AG04450 (cell line): ENCODE measurements at places on chromosomes 16 and 17.

- DNase-seq = no peak
Measured at GRCh38 chr16:83619381-83620150, 188.2 kb upstream of the HSBP1 start.

DNA sequence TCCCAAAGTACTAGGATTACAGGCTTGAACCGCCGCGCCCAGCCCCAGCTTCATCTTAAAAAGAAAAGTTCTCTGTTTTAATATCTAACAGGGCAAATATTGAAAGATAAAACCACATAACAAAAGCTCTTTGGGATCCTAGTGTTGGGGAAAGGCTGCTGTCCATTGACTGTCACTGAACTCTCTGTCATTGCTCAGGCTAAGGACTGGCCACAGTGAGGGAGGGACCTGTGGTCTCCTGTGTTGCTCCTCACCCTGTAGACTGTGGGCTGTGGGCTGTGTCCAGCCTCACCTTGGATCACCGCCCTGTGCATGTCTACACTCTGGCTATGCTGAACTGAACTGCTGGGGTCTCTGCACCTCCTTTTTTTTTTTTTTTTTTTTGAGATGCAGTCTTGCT lies 11.3 kb upstream of the PYDC1 start:
- DNase-seq = no peak

DNA sequence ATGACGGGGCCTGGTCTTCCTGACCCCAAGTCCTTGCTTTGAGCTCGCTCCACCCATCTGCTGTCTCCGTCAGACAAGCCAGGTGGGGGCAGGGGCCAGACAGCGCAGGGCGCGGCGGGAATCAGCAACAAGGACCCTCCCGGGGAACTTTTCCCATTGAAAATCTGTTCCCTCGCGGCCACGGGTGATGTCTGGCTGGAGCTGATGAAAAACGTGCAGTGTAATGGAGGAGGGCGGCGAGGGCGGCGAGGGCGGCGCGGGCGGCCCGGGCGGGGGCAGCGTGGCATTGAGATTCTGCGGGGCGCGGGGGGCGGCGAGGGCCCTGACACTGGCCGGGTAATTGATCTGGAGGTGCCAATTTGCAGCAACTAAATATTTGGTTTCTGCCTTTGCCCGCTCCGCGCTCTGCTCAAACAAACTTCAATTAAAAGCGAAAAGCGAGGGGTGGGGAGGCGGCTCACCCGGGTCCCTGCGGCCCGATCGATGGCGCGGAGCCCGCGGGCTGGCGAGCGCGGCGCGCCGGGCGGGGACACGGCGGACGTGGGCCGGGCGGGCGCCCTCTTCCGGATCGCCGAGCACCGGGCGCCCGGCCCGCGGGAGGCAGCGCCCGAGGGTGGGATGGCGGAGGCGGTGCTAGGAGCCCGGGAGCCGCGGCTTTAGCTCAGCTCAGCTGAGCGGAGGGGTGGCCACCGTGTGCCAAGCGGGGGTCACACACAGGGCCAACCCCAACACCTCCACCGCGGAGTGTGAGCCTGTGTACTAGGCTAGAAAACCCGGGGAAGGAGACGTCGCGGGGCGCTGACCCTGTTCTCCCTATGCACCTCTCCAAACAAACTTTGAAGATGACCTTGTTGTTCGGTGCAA lies 32.4 kb downstream of the DCAKD start:
- DNase-seq = no peak

DNA sequence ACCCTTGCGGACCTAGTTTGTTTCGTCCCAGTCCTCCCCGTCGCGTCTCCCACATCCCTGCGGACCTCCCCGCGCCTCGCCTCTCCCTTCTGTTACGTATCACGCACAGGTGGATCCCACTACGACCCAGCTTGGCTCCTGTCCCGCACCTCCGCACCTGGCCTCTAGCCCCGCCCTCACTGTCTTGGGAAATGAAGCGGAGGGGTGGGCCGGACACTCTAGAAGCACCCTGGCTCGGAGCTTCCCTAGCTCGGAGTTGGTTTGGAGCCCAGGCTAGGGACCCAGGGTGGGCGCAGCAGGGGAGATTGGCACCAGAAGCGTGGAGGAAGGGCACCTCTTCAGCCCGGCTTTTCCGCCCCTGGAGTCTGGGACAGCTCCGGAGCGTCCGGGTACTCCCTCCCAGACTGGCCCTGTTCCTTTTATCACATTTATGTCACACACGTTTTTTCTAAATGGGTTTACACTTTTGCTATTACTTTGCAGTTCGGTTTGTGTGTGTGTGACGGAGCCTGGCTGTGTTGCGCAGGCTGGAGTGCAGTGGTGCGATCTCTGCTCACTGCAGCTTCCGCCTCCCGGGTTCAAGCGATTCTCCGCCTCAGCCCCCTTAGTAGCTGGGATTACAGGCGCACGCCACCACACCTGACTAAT lies 1.4 kb upstream of the CEMP1 start:
- no peak for DNase-seq

DNA sequence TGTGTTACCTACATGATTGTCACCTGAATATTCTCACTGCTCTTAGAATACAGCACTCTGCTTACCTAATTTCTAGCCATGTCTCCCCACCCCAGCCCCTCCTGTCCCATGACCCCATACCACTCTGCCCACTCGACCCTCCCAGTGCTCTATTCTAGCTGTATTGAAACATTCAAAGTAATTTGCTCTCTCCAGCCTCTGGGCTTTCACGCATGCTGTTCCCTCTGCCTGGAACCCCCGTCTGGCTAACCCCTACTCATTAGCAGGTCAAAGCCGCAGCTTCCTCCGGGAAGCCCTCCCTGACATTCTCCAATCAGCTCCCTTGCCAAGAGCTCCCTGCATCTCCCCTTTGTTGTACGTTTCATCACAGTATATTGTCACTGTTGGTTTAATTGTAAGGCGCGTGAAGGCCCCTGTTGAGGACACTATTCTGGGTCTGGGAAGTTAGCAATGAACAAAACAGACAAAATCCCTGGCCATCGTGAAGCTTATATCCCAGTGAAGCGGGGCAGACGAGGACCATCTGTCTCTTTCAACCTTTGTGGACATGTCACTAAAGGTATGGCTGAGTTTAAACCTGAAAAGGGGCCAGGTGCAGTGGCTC lies 72.3 kb upstream of the LHX1 start:
- DNase-seq = no peak

DNA sequence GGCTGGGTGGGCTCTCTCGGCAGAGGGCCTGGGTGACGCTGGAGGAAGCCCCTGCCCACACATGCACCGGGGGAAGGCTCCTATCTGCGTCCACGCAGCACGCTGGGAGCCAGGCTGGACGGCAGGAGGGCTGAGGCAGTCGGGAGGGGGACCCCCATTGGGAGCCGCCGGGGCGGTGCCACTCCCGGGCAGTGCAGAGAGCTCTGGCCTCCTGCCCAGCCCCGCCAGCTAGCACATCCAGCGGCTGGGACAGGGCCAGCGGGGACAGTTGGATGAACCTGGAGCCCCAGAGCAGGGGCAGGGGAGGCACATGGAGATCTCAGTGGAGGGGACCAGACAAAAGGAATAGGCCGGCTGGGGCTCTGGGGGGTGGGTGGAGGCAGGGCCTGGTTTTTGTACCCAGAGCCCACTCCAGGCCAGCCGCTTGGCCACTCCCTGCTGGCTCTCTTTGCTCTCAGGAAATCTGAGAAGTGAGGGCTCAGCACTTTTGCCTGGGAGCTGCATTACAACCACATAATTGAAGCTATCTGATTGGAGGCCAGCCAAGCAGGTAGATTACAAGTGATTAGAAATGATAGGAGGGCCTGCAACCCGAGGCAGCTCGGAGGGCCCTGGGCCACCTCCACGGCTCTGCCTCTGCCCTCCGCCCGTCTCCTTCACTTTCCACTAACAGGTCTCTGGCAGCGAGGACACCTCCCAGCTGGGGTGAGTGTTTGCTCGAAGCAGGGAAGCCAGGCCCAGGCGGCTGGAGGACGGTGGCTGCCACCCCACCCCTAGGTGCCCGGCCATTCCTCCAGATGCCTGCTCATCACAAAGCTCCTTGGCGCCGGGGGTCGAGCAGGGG lies 40.1 kb downstream of the ENGASE start:
- no peak for DNase-seq

DNA sequence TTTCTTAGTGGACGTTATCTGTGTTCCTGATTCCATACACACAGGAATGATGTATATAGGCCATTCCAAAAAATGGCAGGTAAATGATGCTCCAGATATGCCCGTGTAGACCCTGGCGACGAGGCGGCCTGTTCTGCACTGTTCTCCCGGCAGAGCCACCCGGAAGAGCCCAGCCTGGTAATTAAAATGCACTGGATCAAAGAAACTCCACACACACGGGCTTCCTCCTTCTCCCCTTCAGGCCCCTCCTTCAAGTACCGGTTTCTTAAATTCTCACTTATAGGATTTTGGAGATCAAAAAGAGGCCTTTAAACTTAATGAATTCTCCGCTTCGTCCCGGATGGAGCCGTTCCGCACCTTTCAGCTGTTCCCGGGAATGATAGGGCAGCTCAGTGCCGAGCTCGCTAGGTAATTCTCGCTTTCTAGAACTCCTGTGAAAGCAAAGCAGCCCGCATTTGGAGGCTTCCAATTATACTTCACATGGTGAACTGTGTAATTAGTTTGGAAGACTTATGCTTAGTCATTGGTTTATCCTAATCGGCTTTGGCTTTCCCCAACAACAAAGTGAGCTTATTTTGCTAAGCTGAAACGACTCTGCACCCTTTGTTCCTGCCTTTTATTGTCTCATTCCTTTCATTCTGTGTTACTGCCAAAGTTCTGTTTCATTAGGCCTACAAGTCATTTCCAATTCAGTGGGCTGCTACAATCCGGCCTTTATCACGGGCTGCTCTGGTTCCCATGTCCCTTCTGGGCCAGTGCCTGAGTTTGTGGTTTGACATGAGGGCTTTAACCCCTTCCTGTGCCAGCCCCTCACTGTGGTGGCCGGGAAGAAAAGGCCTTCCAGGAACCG lies 150.0 kb downstream of the MSI2 start:
- DNase-seq = no peak

DNA sequence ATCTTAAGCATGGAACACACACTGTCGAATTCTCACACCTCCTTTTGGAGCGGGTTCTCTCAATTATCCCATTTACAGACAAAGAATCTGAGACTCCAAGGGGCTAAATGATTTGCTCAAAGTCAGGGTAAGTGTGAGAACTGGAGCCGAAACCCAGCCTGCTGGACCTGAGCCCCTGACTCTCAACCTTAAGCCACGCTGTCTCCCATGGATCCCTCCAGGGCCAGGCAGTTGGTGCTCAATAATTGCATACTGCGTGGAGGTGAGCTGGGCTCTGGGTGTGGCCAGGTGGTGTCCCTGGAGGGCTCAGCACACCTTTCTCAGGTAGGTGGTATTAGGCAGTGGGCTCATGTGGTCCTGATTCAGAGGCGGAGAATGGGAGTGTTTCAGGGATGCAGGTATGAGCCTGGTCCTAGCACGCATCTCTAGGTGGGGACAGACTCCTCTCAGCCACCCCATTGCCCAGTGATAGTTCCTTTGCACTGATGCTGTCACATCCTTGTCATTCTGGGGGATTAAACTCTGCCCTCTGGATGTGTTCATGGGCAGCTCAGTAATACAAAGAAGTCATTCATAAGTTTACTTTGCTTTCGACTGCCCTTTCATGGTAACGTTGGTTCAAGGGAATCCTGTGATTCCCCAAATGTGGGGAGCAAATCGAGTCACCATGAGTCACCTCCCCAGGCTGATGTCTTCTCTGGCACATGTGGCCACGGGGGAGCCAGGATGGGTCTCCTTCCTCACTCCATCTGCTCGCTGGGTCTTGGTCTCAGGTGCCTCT lies 399.5 kb upstream of the TNRC6C start:
- no peak for DNase-seq

DNA sequence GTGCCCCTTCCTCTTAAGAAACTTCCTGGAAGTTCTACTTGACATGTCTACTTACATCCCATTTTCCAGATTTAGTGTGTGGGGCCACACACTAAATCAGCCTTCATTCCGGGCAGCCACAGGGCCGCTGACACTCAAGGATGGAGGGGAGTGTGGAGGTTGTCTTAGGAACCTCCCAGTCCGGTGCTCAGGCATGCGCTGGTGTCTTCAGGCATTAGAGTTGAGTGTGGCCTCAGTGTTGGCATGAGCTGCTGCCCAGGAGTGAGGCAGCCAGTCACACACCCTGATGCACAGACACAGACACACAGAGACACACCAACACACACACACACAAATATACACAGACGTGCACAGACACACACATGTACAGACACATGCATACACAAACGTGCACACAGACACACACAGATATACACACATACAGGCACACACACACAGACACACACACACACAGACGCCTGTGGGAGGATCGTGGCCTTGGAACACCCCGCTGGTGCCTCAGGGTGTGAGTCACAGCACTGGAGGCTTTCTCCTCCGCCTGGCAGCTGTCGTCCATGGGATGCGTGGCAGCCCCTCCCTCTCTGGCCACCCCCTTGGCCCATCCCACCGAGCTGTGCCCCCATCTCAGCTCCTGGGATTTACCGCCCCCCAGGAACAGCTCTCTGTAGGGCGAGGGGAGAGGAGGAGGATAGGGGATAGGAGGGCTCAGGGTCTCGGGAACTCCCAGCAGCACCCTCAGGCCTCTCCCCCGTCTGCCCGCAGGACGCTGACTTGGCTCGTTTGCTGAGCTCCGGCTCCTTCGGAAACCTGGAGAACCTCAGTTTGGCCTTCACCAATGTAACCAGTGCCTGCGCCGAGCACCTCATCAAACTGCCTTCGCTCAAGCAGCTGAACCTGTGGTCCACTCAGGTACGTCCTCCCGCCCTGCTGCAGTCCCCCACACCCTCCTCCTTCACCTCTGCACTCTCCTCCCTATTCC lies 75.6 kb upstream of the PLCG2 start:
- DNase-seq = no peak

DNA sequence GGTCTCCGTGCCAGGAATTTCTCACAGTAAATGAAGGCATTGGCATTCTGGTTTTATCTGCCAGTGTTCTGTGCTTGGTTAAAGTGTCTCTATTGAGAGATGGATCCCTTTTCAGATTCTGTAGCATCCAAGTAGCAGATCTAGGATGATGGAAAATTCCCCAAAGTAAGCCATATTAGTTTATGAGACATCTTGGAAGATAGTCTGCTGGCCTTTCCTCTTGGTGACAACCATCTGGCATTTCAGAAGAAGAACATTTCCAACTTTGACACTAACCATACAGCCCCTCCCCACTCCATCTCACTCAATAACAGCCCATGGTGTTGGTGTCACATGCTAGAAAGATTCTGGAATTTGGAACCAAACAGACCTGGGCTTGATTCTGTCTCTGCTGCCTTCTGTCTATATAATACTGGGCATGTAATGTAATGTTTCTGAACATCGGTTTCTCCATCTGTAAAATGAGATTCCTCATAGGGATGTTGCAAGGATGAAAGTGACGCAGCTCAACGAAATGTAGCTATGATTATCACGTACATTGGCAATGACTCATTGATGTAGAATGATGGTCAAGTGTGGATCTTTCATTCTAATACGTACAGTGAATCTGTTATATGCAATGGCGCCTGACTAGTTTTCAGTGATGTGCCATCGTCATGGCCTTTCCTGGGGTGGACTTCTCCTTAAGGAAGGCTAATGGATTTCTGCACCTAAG lies 32.6 kb upstream of the PIRT start:
- no peak for DNase-seq

GRCh38 chr17:40310882-40311391 lies 2.0 kb downstream of the RARA start:
- no peak for DNase-seq

DNA sequence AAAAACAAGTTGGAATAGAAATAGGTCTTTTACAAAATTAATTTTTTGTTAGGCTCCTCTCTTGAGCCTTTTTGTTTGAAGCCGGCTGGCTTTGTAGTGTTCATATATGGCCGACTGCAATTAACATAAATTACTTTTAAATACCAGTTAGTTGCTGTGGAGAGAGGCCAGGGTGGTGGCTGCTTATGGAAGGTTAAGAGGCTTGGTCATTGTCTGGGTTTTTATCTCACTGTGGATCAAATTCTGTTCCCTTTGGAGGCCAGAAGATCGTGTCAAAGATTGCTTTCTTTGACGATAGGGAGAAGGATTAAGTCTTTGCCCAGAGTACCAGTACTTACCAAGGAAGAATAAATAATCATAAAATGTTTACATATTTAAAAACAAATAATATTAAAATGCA lies 39.9 kb downstream of the MSI2 start:
- DNase-seq = no peak
